Type B pancreatic cell (in vitro differentiated cells): ENCODE measurements at places on chromosomes 5 and 9.

GRCh38 chr9:86672966-86673365 is 274.3 kb downstream of the GAS1 start:
- DNase-seq: no peak

- no peak for DNase-seq
These were observed 99.2 kb downstream of the PSAT1 start for GRCh38 chr9:78396087-78396486.

DNA sequence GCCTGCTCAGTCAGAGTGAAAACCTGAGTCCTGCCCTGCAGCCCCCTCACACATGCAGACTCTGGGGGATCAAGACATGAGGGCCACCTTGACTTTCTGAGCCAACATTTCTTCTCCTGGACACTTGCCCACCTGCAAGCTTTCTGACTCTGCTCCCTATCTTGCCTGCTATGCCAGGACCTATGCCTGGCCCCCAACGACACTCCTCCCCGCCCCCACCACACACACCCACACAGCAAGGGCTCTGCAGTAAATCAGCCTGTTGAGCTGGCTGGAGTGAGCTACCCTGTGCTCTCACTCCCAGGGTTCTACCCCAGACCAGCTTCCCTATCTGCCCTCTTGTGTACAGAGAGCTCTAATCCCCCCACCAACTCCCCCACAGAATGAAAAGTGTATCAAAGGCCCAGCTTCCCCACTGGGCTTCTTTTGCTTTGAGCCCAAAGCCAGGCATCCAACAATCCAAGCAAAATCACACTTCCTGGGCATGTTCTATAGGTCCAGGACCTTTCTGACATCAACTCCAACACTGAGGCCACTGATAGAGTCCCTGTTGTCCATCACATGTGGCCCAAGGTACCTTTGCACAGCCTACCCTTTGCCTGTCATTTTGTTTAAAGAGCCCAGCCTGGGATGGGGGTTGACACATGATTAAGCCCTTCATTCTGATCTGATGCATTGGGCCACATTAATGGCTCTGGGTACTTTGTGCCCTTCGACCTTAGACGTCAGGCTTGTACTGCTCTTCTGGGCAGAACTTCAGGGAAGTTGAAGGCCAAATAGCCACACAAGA is 7.2 kb downstream of the PDLIM4 start:
- peak; percentile 45 for DNase-seq

GRCh38 chr9:114004221-114004716 is 73.8 kb downstream of the AMBP start:
- DNase-seq: peak; percentile 58

DNA sequence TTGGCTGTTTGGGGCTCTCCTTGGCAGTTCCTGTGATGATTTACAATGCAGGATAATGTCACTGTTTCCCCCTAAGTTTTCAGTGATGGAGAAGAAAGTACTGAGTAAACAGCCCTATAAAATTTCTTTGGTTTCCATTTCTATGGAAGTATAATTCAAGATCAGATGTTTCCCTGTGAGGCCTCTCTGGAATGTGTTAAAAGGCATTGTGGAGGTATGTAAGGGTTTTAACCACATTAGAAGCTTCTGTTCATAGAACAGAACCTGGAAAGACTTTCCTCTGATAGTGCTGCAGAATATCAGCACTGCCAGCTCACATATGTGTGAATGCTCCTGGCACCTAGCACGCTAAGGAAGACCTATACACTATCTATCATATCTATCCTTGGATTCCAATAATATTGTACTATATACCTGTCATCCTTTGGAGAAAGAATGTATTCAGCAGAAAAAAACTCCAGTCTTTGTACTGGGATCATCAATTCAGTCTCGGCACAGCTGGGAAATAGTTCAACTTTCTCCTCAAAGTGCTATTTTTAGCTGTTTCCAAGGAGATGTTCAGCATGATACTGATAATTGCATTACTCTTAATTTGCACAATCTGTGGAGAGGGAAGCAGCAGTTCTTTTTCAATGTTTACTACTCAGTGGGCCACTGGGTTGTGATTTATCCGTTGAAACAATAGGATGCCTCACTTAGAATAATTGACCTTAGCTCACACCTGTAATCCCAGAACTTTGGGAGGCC is 21.9 kb downstream of the TTC1 start:
- DNase-seq: no peak

- DNase-seq: no peak
These were observed 121.7 kb upstream of the BNC2 start for GRCh38 chr9:16992138-16992537.

DNA sequence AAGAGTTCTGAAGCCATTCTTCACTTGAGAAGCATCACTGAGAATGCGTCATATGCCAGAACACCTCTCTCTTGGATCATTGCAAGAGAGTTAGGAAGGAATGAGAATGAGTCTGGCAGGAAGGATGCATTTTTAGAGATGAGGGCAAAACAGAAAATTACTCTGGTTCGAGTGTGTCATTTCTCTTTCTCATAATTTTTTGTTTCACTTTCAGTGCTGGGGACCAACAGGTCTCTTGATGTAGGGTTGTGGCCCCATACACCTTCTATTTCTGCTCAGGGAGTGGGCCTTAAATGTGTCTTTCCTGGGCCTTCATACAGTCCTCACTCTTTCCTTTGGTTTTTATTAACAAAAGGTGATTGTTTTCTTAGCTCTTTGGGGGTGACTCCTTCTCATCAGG is 302.4 kb downstream of the NR3C1 start:
- no peak for DNase-seq

GRCh38 chr5:97547430-97547829 is 364.4 kb upstream of the RIOK2 start:
- DNase-seq: no peak

DNA sequence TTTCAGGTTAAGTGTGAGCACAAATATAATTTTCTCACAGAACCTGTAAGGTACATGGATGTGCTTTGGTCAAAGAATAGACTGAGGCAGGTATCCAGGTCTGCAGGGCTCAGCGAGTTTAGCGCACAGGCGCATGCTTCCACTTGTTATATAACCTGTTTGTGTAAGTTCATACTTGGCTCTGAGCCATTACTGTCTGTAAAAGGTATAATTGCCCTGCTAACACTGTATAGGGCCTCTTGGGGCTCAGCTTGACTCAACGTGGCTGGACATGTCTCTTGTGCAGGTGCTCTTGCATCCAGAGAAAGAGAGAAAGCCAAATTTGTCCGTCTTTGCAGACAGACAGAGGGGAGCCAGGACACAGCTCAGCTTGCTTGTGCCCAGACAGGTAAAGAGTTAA is 759.6 kb downstream of the MTRR start:
- no peak for DNase-seq
